Stimulated activated CD4-positive, alpha-beta T cell treated with anti-CD3 and anti-CD28 coated beads, Interleukin-12 subunit alpha, Interleukin-12 subunit beta, amount 100 ng/mL, for 4 hours (primary cell): ENCODE measurements at places on chromosomes 2 and 18.

- no peak for DNase-seq
These were observed 776.1 kb upstream of the ID2 start for GRCh38 chr2:7905756-7906155.

DNA sequence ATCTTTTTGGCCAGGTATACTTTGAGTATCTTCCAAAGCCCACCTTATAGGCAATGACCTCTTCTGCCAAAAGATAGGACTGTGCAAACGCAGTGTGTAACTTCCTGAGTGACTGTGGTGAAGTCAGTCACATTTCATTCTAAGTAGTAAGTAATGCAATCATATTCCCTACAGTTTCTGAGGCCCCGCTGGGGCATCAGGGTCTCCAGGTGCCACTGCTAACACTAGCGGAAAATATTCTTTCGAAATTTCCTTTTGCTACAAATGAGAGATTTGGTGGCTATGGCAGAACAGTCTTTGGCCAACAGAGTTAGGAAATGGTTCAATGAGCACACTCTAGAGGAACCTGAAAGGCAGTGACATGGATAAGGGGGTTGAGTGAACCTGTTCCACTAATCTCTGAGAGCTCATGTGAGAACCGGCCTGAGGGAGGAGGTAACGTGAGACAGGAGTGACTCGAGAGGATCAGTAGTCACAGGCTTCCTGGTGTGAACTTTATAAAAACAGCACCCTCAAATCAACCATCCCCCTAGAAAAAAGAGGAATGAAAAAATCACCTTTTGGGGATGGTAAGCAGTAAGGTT, 102.6 kb upstream of the LPIN2 start:
- DNase-seq, result no peak

GRCh38 chr2:29115797-29116781, 874 bp downstream of the CLIP4 start:
- DNase-seq, result peak; percentile 28

GRCh38 chr18:55422456-55423180, 165.4 kb downstream of the TCF4 start:
- DNase-seq, result no peak

- no peak for DNase-seq
These were observed 215.7 kb downstream of the MGAT5 start for GRCh38 chr2:134469516-134470115.

DNA sequence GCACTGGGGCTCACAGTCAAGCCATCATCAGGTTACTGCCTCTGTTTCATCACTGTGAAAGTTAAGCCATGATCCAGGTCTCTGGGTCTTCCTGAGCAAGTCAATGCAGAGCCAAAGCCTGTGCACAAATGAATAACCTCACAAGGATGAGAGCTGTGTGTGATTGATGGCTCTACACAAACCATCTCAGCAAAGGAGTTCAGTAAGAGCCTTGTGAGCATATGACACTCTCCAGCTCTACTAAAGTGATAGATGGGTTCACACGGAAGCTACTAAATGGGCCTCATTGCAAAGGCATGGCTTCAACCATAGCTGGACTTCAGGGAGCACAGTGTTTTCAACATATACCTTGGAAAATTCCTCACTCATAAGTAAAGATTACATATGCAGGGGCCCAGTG, 101.5 kb downstream of the AFF3 start:
- no peak for DNase-seq

GRCh38 chr2:96577501-96577900, 40.9 kb downstream of the ARID5A start:
- no peak for DNase-seq

DNA sequence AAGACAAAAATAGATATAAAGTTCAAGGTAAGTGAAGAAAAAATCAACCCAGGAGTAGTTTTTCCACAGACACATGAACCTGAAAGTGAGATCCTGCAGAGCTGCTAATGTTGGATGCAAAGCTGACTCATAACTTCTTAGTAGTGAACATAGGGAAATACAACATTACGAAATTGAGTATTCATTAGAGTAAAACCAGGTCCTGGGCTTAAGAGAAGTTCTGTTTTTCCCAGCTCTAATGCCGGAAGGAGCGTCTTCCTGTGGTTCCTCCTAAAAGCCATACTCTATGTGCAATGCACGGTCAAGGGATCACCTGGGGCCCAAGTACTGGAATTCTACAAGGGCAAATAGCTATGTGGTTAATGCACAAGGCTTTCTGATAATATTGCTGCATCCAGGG, 141.7 kb downstream of the RBMS1 start:
- DNase-seq, result no peak

- DNase-seq, result no peak
These were observed 5.0 kb upstream of the TGIF1 start for GRCh38 chr18:3444954-3445353.

GRCh38 chr2:193583638-193584400, 1389.1 kb upstream of the TMEFF2 start:
- no peak for DNase-seq

DNA sequence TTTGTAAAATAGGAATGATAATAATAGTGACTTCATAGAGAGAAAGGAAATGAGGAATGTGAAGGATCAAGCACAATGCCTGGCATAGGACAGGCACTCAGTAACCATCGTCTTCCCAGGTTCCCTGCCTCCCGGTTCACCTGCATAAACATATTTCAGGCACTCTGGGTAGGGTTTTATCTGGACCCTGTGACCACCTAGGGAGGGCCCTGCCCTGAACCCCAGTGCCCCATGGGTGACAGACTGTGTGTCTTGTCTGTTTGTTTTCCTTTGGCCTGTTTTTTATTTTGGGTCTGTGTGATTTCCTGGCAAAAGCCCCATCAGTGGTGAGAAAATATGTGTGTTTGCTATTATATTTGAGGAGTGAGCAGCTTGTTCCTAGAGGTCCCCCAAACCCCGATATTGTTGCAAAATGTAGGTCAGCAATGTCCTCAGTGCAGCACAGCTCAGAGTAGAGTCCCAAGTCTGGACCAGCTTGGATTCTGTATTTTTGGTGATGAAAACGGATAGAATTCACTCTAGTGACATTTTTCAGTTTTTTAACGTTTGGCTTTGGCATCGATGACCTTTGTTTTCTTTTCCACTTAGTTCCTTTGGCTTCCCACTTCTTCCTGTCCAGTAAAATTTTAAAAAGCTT, 9.6 kb upstream of the NT5C1B start:
- no peak for DNase-seq

- DNase-seq, result no peak
These were observed 1.8 kb upstream of the KCNF1 start for GRCh38 chr2:10909996-10910341.

DNA sequence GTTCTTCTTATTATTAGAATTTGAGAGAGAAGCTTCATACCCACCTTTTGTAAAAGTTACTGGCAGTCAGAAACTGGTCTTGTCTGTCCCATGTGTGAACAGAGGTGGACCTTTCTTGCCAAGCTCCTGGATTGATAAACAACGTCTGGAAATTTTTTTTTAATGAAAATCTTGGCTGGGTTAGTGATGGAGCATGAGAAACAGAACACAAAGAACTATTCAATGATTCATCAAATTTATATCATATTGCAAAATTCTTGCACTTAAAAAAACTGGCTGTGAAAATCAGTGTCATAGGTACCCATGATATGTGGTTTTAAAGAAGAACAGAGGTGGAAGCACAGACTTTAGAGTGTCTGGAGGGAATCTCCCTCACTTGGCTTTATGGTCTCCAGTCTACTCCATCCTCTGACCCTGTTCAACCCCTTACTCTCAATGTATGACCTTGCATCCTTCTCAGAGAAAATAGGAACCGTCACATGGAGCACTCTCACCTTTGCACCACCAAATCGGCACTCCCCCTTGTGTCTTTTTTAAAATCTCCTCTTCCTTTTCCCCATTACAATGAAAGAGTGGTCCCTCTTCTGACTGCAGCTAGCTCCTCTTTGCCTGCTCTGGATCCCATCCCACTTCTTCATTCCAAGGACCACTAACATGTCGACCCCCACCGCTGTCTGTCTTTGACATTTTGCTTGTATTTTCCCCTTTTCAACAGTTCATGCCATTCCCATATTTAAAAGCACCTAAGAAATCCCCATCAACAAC, 58.2 kb downstream of the COPS8 start:
- no peak for DNase-seq

- DNase-seq, result no peak
These were observed 111.8 kb downstream of the CELF4 start for GRCh38 chr18:37453752-37454151.

DNA sequence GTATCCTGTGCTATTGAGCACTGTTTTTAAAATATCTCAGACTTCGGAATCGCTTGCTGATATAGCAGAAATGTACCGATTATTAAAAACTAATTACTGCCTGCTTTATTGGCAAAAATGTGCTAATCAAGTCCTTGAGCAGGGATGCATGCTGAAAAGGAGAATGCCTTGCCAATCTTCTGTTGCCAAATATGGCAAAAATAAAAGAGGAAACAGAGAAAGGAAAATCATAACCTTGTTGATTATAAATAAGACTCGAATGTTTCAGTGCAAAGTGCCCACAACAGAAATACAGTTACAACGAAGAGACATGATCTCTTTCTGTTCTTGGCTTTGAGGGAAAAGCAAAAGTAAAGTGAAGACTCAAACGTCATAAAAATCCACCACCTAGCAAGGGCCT, 248.5 kb downstream of the TMEM182 start:
- no peak for DNase-seq

- DNase-seq, result peak; percentile 32
These were observed at the start of gene LRRFIP1 for GRCh38 chr2:237627441-237628246. Gene LRRFIP1 (plus strand): TSS chr2:237627587. CDS start chr2:237627645, 58 bp downstream.

DNA sequence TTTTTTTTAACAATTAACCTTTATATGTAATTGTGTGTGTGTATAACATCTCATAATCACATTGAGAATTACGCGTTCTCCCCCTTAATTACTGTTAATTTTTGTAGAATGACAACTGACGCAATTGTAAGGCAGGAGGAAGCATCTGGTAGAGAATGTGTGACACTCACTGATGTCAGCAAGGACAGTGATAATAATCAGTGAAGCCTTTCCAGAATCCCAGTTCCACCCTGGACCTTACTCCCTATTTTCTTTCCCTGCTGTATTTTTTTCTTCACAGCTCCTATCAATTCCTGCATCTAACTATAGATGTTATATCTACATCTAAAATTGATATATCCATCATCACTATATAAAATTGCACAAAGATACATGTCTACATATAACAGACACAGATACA, 16.1 kb upstream of the STRN start:
- DNase-seq, result no peak

GRCh38 chr2:196284144-196284844, 112.9 kb upstream of the STK17B start:
- DNase-seq, result no peak

DNA sequence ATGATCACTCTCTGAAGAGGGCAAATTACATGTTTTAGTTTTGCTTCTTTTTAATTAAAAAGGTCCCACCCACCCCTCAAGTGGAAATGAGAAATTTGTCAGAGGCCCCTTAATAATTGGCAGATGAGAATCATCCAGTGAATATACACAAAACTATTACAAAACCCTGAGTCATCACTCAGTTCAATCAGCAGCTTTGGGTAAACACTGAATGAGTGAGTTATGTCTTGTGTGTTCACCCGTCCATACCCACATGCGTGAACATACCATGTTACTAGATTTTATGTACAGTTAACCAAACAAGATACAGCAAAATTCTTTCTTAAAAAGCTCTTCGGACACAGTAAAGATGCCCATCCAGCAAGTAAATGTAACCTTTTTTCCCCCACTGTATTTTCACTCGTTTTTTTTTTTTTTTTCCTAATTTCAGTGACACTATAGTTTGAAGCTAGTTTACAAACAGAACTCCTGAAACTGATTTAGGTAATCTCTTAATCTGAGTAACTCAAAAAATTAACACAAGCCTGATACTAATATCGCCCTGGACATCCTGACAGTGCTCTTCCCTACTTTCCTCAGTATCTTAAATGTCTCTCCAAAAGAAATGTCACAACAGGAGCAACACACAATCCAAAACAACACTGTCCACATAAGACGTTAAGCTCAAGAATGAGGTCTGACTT, 1.4 kb downstream of the PSME4 start:
- DNase-seq, result no peak

- no peak for DNase-seq
These were observed 106.0 kb downstream of the DTNB start for GRCh38 chr2:25567406-25567805.

- no peak for DNase-seq
These were observed 458.7 kb upstream of the HS6ST1 start for GRCh38 chr2:128777196-128778035.

GRCh38 chr18:13070460-13070859, 79.3 kb downstream of the CEP192 start:
- no peak for DNase-seq

DNA sequence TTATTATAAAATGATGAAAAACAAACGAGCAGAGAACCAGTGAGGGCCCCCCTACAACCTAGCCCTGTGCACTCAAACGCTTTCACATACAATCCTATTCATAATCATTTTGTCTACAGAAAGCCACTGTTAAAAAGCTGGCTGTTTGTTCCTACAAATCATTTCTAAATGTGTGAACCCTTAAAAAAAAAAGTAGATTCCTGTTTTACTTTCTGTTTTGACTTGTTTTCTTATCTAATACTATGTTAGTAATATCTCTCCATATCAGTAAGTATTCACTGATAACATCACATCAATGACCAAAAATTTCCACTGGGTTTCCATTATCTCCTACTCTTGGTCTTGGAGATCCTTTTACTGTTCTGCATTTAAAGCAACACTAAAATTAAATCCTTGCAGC, 128.8 kb upstream of the TTC39C start:
- DNase-seq, result no peak

GRCh38 chr2:69995511-69995910, 34.1 kb upstream of the ASPRV1 start:
- DNase-seq, result no peak

DNA sequence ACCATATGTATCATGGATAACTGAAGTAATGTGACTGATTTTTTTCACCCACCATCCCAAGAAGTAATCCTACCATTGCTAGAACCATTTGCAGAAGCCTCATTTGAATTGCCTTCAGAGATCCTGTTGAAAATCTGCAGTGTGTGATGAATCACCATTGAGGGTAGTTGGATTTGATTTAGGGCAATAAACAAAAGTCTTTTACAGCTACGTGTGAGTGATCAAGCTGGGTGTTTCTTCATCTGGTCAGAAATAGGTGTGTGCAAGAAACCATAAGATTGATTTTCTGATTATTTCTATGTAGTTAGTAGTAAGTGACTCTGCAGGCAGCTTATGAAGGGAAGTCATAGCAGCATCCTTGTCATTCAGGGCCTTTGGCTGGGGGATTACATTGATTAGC, 159.6 kb downstream of the MGAT5 start:
- no peak for DNase-seq

- no peak for DNase-seq
These were observed 85.4 kb upstream of the HS6ST1 start for GRCh38 chr2:128403814-128404708.
